ENCODE measurements at places on chromosomes 5 and 9.

GRCh38 chr9:33182519-33182918 is 15.4 kb upstream of the B4GALT1 start:
- no peak for DNase-seq

DNA sequence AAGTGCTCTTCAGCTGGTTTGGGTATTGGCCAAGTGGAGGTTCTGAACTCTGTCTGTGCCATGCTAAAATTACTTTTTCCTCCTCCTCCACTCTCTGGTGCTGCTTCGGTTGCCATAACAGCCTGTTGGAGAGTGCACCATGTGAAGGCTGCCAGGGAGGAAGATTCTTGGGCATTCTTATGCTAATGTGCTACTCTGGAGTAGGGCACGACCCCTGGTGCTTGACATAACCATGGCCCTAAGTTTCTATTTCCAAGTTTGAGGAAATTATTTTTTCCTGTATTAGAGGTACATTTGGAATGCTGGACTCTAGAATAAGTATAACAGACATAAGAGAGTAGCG is 111.6 kb downstream of the ARHGAP26 start:
- DNase-seq, result no peak

GRCh38 chr5:68673106-68673822 is 420.6 kb upstream of the SLC30A5 start:
- DNase-seq, result no peak

DNA sequence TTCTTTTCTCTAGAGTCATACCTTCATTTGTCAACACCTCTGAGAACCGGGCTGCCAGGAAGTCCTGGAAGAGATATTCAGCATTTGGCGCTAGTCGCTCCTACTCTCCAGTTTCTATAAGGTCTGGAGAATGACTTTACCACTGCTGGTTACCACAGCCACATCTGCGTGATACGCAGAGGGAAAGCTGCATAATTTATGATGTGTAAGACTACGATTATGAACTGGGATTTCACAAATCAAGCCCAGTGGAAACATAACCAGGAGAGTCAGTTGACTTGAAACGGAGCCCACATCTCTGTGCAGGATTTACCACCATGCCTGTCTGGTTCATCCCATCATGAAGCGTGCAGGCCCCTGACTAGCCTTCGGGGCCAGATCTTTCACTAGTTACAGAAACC is 72.6 kb downstream of the FGF1 start:
- DNase-seq, result no peak

- no peak for DNase-seq
Measured at GRCh38 chr5:66616520-66617225, 20.5 kb downstream of the MAST4 start.

GRCh38 chr9:117656002-117656401 is 48.2 kb upstream of the TLR4 start:
- no peak for DNase-seq

DNA sequence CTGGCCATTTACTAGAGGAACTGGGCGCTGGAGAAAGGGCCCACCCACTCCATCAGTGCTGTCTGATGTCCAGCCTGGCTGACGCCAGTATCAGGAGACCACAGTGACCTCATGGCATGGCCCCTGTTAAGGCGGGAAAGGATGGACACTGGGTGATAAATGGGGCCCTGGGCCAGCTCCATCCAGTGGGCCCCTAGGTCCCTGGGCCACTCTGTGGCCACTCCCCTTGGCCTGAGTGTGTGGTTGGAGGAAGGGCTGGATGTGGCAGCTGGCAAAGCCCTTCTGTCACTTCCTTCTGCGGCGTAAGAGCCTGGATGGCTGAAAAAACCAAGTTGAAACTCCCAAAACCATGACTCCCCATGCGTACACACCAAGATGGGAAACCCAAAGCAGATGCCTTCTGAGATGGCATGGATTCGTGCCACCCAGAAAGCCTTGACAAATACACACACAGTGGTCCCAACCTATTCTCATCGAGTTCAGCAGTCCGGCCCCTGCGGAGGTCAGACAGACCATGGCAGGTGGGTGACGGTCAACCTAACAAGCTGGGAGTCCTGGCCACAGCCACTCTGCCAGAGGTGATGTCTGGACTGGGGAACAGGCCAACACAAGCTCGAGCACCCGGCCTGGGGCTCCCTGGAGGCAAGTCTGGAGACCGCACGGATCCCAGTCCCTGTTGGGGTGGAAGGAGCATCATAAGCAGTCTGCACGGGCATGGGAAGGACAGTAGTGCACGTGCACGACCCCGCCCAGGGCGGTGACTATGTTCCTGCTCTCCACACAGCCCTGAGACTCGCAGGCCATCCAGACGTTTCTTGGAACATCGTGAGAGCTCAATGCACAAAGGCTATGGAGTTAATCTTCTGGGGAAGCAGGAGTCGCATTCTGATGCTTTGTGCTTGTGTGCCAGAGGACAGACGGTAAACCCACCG is 45.2 kb upstream of the NOTCH1 start:
- DNase-seq, result no peak

DNA sequence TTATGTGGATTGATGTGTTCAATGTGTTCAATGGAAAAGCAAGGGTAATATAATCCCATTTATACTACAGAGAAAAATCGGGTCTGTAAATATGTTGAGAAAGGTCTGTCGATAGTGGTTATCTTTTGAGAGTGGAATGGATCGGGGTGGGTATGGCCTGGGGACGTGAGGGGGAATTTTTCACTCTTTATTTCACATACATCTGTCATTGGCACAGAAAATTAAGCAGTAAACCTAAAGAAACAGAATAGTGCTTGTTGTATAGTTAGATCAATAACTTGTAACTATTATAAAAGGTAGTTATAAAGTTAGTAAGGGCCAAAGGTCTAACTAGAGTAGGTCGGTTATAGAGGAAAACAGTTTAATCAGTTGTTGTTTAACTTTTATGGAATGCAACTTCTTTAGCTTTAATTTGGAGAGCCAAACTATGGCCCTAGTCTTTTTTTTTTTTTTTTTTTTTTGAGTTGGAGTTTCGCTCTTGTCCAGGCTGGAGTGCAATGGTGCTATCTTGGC is 66.1 kb upstream of the ABL1 start:
- DNase-seq, result no peak

DNA sequence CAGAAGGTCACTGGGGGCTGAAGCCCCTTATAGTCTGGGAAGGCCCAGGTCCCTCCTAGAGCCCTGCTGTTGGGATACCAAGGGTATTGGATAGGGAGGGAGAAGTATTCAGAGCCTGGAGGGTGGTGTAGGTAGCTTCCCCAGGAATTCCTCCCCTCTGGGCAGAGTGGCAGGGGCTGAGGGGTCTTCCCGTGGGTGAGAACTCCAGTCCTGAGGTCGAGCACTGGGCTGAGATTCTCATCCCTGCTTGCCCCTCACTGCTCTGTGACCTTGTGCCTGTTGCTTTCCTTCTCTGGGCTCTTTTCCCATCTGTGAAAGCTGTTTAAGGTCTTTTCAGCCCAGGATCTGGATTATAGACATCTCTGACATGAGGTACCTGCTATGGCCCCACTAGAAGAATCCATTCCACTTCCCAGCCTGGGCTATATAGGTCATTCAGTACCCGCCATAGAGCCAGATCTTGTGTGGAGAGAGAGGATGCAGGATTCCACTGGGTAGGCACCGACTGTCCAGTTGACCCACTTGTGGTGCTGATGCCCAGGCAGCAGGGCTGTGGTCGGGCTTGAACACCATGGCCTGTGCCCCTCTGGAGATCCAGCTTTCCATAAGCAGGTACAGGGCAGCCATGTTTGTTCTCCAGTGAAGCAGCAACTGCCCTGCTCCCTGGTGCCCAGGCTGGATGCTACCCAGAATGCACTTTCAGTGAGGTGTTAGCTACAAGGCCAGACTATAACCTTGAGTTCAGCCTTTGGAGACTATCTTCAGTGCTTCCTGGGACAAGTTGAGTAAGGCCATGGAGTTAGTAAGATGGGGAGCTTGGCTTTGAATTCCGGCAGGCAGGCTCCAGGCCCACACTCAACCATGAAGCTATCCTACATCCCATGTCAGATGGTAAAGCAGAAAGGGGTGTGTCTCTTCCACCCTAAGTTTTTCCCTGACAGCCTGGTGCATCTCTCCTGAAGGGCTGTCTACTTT is 60.1 kb downstream of the AMBP start:
- DNase-seq, result no peak

- no peak for DNase-seq
Measured at GRCh38 chr5:165014439-165014838, 1509.0 kb downstream of the MAT2B start.

GRCh38 chr5:33310451-33310850 is 130.3 kb upstream of the TARS1 start:
- DNase-seq, result no peak

DNA sequence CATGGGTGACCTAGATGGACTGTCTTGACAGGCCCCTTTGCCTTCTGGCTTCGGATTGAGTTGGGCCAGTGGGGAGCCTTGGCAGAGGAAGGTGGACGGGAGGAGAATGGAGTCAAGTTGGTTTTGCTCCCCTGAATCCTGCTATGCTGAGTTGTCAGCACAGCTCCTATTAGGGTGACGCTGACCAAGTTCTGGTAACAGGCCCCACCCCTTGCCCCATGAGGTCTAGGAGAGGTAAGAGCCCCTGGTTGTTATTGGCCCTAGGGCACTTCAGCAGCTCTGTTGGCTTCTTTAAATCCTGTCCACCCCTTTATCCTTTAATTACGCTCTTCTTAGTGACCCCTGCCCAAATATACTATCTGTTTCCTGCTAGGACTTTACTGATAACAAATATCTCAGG is 39.4 kb upstream of the KIF2A start:
- DNase-seq, result no peak

GRCh38 chr5:30832519-30832918 is 361.0 kb upstream of the CDH6 start:
- DNase-seq, result no peak

GRCh38 chr5:80959768-80960442 is at the start of gene RASGRF2:
RASGRF2 (plus strand) TSS chr5:80960363; CDS start chr5:80960739, 376 bp downstream.
- DNase-seq, result peak; percentile 47

- DNase-seq, result no peak
Measured at GRCh38 chr5:110956913-110957813, 114.3 kb upstream of the TSLP start.

DNA sequence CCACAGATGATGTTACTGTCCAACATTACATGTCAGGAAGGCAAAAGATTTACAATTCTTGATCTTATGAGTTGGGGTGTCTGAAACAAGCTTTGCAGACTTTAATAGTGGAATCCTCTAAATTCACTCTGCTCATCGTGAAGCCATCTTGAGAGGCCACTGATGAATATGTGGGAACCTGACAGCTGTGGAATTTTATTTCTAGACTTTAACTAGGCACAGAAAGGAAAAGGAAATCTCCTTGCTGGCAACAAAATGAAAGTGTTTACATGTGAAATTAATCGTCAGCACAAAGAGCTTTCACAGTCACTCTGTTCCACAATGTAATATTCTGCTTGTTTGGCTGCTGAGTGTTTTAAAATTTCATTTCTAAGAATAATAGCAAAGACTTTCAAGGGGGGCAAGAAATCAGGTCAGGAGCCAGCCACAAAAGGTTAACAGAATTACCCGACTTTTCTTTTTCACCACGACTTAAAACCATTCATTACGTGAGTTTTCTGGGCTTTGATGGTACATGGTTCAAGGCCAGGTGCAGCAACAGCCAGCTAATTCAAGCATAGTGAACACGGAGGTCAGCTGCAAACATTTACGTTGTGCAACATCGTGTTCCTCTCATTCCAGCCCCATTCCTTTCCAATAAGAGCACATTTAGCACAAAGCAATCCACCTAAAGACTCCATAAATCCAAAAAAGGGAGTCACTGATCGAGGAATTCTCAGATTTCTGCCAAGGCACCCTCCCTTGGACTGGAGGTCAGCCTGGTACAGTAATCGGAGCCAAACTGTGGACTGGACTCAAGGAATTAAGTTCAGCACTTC is 14.6 kb downstream of the NREP start:
- no peak for DNase-seq

- DNase-seq, result peak; percentile 45
Measured at GRCh38 chr9:83620841-83621636, 1.9 kb upstream of the IDNK start.

- DNase-seq, result no peak
Measured at GRCh38 chr5:38528162-38528703, 28.2 kb downstream of the LIFR start.

DNA sequence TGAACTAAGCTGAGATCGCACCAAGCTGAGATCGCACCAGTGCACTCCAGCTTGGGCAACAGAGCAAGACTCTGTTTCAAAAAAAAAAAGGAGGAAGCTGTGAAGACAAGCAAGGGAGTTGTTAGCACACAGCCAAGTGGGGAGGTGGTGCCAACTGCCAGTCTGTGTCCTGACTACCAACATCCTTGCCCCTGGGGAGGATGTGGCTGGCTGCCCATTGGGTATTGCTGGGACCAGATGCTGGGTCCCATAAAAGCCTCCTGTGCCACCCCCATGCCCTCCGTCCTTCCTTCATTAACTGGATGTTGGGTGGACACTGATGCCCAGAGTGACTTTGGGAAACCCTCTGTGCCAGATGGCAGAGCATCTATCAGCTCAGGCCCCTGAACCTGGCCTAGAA is 157.1 kb upstream of the COL5A1 start:
- no peak for DNase-seq

- DNase-seq, result no peak
Measured at GRCh38 chr5:141590127-141590526, 28.7 kb downstream of the DIAPH1 start.

DNA sequence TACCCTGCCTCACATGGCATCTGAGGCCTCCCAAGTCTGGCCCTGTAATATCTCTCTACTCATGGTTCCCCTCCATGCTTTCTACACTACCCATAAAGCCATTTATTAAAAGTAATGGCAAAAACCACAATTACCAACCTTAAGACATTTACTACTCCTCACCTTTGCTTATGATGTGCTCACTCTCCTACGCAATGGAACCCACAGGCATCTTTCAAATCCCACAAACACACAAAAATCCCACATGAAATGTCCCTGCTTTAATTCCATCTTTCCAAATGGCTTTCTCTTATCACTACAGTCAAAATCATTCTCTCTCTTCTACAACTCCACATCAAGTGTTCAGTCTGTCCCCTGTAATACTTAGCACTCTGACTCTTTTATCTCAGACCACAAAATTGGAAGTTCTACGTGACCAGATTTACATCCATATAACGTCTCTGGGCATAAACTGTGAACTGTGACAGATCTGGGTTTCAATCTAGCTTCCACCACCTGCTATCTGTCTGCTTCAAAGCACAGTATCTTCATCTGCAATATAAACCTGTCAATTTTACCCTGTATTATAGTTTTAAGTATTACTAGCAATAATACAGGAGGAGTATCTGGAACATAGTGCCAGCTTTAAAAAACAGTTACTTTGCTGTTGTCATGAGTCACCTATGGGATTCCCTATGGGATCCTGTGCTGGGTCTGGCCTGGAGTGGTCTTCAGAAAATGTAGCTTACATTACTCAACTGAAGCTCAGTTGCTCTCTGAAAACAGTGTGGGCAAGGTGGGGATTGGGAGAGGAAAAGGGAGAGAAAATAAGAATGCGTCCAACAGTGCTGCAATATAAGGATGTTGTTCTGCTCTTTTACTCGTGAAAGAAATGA is 137.1 kb upstream of the TRIM32 start:
- no peak for DNase-seq

GRCh38 chr9:28934111-28934510 is 1360.8 kb upstream of the C9orf72 start:
- DNase-seq, result no peak

DNA sequence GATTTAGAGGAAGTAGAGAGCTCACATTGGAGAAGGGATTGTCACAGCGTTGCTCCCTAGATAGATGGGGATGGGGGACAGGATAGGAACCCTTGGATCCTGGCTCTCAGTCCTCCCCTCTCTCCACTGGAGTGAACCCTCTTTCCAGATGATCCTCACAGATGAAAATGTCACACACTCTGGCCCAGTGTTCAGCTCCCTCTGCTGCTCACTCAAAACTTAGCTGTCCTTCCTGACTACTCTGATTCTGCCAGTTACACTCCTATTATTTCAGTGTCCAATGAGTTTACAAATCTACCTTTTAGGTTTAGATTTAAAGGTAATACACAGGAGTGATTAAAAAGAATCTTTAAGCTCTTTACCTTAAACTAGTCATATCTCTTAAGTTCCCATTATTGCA is 5.8 kb upstream of the SPINK7 start:
- DNase-seq, result no peak

All from CD4-positive, alpha-beta T cell treated with Interleukin-4 for 4 hours (primary cell).